Stimulated activated CD4-positive, alpha-beta T cell treated with anti-CD3 and anti-CD28 coated beads, Interleukin-4, amount 100 ng/mL, for 4 hours (primary cell): ENCODE measurements at places on chromosomes 7 and 10.

GRCh38 chr10:58727633-58728032 is 215.0 kb downstream of the BICC1 start:
- no peak for DNase-seq

- DNase-seq = no peak
Measured at GRCh38 chr7:70571961-70572360, 560.0 kb upstream of the GALNT17 start.

- no peak for DNase-seq
Measured at GRCh38 chr10:35913628-35914027, 271.5 kb upstream of the FZD8 start.

- no peak for DNase-seq
Measured at GRCh38 chr7:91537260-91538152, 273.3 kb downstream of the FZD1 start.

DNA sequence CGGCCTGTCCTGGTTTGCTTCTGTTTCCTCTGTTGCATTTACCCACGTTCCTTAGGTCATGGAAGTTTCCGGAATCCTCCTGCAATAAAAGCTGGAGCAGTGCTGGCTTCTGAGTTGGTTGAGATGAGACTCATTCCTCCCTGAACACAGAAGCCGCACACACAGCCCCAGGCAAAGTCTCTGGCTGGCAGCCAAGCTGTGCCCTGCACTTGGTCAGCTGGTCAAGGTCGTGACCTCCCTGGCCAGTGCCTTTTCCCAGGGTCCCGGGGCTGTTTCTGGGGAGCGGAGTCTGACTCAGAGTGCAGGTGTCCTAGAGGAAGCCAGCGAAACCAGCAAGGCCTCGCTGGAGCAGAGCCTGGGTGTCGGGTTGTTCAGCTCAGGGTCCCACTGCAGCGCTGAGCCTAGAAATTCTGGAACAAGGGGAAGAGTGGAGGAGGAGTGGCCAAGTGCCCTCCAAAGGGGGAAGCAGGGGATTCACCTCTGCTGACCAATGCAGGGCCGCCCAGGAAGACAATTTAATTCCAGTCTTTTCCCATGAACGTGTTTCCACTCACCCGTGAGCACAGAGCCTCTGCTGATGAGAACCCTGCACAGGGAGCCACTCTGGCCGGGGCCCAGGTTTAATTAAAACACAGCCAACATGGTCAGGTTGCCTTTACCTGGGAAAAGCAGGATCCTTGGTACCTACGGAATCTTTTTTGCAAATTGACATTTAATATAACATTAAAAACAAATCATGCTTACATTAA is 245.5 kb upstream of the PPP2R2D start:
- DNase-seq = no peak

DNA sequence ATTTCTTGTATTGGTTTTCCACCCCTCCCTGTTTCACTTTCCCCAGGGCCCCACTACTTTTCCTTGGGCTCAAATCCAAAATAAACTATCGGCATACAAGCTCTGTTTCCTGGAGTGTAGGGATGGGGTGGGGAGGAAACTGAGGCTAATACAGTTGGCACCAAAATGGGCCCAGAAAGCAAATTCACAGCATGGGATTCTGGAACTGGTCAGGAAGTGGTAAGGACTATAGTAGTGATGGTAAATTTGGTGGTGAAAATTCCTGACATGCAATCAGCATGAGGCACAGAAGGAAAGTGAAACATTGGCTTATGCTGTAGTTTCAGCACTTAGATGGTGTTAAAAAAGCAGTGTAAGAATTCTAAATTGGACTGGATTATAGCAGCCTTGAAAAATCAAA is 8.7 kb upstream of the SAMD9L start:
- DNase-seq = no peak

- DNase-seq = no peak
Measured at GRCh38 chr10:27503498-27504006, 552 bp upstream of the RAB18 start.

DNA sequence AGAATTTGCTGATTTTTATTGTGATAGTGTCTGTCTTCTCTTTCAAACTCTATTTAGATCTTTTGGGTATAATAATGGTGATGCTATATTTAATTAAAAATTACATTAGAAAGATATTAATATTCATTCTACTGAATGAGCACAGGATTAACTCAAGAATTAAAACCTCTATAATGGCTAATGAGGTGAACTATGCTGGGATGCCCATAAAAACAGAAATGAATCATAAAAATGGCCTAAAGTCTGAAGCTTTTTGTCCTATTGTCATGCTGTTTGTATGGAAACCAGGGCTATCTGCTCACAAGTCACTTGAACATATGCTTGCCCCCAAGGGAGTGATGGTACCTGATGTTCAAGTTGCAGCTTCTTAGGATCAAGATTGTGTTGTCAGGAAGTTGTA is 76.2 kb upstream of the ICA1 start:
- DNase-seq = no peak

GRCh38 chr7:138903859-138904435 is 77.2 kb downstream of the KIAA1549 start:
- no peak for DNase-seq

DNA sequence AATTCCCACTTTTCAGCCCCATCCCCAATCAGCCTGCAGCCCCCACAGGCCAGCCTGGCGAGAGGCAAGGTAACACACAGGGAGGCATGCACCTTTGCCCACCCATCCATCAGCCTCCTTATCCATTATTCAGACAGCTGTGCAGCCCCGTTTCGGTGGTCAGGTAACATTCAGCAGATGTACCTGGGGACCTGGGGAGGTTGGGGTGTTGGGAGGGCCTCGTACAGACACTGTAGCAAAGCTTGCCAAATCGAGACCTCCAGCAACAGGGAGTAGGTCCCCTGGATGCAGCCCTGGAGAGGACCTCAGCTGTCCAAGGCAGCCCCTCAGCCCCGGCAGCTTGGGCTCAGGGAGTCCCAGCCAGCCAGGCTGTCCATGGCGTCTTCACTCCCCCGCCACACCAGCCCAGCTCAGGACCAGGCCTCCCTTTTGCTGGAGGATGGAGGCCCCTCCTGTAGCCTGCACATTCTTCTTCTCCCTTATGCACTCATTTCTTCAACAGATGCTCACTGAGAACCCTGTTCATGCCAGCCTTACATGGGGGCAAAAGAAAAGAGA is 8.5 kb upstream of the DRGX start:
- no peak for DNase-seq

DNA sequence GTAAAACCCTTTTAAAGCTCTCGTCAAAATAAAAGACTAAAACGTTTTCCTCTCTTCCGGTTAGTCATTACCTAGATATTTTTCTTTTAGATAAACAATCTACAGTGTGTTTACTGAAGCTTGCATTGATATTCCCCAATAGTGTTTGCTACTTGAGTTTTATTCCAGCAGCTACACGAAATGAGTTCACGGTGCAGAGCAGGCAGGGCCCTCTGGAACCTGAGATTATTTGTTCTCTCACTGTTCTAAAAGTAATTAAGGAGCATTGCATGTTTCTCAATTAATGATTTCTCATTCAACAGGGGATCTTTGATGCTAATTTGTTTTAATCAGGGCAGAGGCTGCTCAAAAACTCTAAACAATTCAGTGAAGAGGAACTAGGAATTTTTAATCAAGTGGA is 319.7 kb downstream of the GFRA1 start:
- DNase-seq = no peak

DNA sequence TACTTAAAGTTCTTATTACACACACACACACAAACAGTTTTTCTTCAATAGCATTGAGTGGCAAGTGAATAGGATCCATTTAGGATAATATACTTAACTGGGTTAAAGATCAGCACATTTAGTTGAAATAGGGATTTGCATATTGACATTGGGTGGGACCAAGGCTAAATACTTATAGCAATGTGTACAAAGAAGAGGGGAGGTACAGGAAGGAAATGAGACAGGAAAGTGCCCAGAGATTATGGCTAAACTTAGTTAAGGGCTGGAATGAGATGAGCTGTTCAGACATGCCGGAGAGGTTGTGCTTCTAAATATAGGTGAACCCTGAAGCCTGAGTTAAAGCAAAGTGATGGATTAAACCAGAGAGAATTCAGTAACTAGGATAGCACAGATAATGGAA is 95.1 kb downstream of the LSMEM1 start:
- DNase-seq = no peak

DNA sequence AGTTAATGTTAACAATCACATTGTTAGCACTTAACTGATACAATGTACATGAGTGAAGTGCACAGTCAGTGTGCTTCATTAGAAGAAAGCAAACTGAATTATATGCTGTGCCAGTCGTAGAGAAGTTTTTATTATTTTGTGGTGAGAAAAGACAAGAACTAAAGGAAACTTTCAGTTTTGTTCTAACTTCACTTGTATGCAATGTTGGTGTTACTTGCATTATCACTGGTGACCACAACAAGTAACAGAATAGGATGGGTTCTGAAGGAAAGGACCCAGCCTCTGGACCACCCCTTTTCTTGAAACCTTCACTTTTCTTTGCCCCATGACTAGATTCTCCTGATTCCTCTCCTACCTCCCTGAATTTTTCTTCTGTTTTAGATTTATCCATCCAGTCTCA is 123.3 kb upstream of the GAD2 start:
- no peak for DNase-seq

DNA sequence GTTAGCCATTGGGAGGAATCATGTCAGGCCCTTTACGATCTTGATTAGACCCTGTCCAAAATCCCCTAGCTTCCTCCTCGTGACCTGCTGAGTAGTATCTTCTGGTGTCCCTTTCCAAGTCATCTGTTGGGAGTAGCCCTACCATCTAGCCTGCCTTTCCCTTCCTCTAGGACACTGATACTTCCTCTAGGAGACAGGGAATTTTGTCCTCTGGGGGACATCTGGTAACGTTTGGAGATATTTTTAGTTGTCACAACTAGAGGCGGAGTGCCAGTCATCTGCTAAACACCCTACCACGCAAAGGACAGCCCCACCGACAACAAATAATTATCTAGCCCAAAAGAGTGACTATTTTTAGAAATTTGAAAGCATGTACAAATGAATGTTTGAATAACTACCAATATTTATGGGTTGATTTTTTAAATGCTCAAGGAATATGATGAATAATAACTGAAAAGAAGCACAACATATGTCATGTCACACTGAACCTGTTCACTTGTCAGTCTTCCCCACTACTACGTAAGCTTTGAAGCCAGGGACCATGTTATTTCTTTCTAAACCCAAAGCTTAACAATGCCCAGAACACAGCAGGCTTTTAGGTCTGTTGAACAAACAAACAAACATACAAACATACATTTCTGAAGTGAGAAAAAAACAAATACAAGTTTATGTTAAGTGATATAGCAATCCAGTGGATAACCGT is 105.9 kb downstream of the ARHGAP12 start:
- DNase-seq = no peak

DNA sequence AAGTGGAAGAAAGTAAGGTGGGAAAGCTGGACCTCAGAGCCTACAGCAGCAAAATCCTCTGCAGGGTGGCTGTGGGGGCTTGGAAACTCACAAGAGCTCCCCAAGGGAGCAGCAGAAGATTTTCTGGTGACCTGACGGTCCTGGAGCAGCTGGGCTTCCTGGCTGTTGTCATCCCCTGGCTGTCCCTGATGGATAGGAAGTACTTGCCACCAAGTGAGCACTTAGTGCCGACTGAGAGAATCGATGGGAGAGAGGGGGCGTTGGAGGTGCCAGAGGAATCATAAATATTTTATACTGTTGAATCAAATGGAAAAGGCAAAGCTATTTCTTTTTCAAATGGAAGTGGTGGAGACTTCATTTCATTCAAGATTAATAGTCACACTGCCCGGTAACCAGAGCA is 167.1 kb upstream of the ITGB1 start:
- no peak for DNase-seq

DNA sequence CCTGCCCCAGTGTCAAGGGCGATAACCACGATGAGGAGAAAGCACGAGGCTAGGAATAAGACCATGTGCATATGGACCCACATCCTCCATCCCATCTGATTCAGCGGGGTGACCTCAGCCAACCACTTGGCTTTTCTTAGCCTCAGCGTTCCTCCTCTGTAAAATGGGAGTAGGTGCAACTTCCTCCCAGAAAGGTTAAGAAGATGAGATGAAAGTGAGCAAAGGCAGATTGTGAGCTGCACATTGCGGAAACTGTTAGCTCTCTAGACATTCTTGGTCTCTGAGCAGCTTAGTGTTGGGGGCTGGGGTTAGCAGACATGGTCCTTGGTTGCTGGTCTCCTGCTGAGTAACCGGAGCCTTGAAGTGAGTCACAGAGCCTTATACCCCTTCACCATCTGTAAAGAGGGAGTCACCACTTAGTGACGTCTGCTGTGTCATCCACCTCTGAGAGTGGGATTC is 497.3 kb upstream of the GALNT17 start:
- no peak for DNase-seq

GRCh38 chr7:20219062-20219445 is 1.9 kb upstream of the MACC1 start:
- no peak for DNase-seq

DNA sequence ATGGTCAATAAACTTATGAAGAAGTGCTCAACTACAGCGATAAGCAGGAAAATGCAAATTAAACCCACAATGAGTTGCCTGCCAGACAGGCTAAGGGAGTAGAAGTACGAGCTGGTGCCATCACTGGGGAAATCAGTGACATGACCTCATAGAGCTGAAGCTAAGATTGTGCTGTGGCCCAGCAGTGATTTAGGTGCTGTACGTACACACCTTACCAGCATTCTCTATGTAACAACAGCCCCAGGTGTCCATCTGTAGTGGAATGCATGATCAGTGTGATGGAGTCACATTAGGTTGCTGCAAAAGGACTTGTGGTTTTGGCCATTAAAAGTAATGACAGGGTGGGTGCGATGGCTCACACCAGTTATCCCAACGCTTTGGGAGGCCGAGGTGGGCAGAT is 5.7 kb upstream of the TECPR1 start:
- no peak for DNase-seq

DNA sequence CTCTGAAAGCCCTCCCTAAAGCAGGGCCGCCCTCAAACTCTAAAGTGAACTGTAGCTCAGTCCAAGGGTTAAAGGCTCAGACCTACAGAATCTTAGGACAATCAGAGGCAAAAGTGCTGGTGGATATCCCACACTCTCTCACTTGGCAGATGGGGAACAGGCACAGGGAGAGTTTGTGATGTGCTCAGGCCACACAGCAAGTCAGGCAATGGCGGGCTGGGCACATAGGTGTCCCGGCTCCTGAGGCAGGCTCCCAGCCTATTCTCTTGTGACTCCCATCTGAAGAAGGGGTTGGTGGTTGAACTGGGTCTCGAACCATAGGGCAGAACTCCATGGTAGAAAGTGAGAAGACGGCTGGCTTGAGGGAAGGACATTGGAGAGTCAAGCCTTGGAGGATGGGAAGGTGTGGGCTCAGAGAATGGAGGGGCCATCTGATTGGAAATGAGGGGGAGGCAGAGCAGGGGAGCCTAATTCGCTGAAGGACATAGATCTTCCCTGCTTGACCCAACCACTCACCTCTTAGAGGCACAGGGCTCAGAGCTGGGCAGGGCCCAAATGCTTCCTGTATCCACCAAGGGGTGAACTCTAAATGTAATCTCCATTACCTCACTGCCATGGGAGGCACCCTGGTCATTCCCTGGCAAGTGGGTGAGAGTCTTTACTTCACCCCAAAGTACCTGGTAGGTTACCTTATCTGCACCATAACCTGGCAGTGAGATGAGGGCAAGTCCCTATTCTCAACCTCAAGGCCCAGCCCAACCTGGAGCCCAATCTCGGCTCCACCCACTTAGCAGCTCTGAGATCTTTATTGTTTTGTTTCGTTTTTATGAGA is 4.9 kb upstream of the ZMIZ1 start:
- DNase-seq = no peak
